Left kidney (tissue), 8 donors: ENCODE measurements at places on chromosomes 13 and 19.

DNA sequence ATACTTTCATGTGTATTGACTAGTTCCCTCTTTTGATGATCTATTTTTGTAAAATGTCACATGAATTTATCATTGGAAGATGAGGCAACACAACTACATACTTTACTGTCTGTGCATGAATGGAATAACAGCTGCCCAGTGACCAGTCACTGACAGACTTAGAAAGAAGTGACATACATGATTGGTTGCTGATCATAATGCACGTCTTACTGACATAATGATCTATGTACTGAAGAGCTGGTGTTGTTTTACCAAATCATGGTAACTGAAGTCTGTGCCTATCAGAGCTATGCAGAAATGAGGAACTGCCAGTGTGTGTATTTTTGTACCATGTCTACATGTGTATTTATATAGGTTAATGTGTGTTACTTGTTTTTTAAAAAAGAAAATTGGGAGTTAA, 26.5 kb downstream of the GPR18 start:
- no peak for DNase-seq

- peak; percentile 62 for DNase-seq
These were observed 11.2 kb upstream of the KLF12 start for GRCh38 chr13:74145249-74145975.

- DNase-seq: no peak
These were observed 131.5 kb upstream of the USP29 start for GRCh38 chr19:56988299-56988698.

DNA sequence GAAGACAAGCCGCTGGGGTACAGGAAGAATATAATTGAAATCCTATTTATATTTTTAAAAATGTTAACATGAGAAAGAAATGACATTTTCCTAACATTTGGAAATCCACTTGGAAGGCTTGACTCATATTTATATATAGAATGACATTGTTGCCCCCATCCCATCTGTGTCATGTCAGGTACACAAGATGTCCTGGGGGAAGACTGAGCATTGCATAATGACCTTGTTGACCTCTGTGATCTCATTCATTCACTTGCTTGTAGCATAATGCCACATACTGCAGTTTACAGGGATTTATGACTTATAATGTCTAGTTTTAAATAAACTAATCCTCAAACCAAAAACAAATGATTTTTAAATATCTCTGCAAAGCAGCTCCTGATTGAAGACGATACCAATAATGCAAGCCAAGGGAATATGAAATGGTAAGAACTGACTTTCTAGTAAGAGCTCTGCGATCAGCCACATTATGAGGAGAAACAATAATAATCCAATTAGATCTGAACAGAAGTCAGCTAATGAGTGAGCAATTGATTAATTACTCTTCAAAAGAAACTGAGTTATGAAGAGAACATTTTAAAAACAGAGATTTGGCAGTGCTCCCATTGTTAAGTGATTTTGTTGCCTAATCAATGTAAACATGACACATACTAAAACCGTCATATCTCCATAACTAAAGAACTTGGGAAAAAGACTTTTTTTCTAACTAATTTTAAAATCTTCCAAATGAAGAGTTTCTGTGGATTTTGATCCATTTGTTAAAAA, 21.2 kb upstream of the VWA8 start:
- no peak for DNase-seq

DNA sequence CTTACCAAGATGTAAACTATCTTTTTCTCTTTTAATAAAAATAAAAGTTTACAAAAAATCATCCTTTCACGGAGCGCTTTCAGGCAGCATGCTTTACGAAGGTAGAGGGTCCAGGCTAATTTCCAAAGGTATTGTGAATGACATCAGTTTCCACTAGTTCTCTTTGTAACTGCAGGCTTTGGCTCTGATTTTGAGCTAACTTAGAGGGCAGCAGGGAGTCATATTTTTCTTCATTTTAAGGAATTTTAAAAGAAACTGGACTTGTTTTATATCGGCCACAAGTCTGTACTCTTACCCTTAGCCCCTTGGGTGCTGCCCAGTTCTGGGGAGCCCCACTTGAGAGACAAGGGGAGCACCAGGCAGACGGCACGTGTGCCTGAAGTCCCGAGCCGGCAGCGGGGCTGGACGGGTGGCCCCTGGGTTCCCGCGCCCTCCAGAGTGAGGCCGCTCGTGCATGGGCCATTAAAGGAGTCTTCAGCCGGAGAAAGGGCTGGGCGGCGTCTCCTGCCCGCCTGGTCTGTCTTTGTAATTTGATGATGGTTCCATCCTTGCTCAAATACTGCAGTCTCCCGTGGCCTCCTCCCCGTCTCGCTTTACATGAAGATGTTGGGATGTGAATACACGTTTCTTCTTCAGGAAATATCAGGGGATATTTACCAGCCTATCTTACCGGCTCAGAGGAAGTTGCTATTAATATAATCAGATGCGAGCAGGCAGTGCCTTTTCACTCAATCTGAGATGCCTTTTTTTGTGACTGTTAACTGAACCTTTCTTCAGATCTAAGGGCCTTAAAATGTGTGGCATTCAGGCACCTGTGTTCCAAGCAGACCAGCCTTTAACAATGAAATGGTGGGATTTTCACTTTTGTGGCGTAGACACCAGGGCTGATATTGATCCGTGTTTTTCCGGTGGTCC, 67.4 kb downstream of the GGACT start:
- no peak for DNase-seq

- DNase-seq: no peak
These were observed 3.2 kb upstream of the RASGRP4 start for GRCh38 chr19:38429055-38429810.

- DNase-seq: no peak
These were observed 13.0 kb downstream of the LRP3 start for GRCh38 chr19:33207040-33207620.

- no peak for DNase-seq
These were observed 336.3 kb downstream of the UQCRFS1 start for GRCh38 chr19:28876609-28877123.

DNA sequence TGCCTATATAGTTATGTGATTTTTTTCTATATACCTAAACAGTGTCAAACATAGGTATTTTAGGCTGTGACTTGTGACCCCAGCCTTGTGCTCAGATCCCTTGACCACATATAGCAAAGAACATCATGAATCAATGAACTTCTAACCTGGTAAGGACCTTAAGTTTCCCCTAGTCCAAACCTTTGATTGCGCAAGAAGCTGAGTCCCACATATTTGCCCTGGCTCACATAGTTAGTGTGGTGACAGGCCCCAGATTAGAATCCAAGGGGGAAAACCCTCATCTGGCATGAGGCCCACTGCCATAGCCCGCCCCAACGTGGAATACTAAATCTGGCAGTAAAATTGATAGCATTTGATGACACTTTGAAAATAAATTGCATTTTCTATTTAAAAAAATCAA, 171.8 kb downstream of the MZT1 start:
- no peak for DNase-seq

- DNase-seq: no peak
These were observed 5.3 kb downstream of the SLC27A1 start for GRCh38 chr19:17475541-17476115.

DNA sequence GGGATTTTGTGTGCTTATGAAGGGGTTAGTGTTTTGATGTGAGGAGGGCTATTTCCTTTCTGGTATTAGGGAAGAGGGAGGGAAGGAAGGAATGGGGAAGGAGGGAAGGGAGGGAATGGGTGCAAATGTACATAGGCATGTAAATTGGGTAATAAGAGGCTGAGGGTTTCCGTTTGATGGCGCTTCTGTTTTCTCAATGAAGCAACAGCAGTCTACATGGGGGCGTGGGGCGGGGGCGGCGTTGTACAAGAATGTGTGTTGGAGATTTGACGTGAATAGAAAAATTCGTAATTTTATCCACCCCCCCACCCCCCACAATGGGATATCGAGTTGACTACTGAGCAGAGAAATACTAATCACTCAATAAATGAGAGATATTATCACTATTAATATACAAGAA, 52.5 kb downstream of the PDS5B start:
- DNase-seq: no peak

DNA sequence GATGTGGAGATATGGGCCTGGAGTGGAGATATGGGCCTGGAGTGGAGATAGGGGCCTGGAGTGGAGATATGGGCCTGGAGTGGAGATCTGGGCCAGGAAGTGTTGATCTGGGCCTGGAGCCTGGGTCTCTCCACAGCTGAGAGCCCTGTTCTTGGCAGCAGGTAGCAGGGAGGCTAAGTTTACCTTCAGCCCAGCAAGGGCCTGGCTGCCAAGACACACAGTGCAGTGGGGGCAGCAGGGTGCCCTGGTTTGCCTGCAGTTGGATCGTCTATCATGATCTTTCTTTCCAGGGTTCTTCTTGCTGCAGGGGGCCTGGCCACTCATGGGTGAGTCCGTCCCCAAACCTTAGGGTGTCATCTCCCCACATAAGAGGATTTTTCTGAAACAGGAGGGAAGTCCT, 687 bp downstream of the KIR3DL2 start:
- no peak for DNase-seq

DNA sequence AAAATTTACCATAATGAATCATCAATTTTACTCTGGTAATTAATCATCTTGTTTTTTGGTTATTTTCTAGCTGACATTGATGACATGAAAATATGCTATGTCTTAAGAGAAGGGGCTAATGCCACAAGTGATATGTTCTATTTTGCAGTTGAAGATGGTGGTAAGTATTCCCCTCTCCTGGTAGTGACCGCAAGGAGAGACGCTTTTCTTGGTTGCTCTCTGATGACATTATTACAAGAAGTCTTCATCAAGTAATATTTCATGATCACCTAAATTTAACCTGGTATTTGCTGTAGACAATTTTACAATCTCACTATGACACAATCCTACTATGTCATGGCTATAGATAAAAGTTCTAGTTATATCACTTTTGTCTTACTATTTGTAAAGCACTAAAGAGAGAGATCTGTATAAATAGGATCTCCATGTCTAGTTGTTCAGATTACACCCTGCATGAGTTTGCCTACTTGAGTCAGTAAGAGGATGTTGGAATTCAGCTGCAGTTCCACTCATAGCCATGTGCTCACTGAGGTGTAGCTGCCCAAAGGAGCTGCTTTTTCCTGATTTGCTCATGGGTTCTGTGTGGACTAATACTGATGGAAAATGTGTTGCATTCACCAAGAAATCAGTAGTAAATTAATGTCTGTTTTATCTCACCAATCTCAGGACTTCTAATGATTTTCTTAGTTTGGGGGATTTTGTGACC, 10.9 kb downstream of the FREM2 start:
- no peak for DNase-seq

- no peak for DNase-seq
These were observed 1.0 kb downstream of the CDC16 start for GRCh38 chr13:114235697-114236096.

GRCh38 chr19:42531313-42531712, 3.0 kb upstream of the CEACAM1 start:
- no peak for DNase-seq

DNA sequence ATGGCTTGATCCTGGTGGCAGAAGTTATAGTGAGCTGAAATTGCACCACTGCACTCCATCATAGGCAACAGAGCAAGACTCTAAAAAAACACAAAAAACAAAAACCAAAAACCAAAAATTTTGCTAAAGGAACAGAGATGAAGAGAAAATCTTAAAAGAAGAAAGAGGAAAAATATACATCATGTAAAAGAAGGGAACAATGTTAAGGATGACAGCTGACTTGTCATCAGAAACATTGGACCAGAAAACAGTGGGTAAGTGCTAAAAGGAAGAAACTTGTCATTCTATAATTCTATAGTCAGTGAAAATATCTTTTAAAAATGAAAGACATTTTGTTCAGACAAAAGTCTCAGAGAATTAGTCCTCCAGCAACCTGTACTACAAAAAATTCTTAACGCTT, 93.8 kb downstream of the WASF3 start:
- DNase-seq: no peak

- no peak for DNase-seq
These were observed 44.9 kb upstream of the F7 start for GRCh38 chr13:113060557-113061270.
